ENCODE measurements at places on chromosomes 12 and 14.

- peak; percentile 40 for DNase-seq
These were observed 12.9 kb upstream of the TUBA1A start for GRCh38 chr12:49201595-49202295.

DNA sequence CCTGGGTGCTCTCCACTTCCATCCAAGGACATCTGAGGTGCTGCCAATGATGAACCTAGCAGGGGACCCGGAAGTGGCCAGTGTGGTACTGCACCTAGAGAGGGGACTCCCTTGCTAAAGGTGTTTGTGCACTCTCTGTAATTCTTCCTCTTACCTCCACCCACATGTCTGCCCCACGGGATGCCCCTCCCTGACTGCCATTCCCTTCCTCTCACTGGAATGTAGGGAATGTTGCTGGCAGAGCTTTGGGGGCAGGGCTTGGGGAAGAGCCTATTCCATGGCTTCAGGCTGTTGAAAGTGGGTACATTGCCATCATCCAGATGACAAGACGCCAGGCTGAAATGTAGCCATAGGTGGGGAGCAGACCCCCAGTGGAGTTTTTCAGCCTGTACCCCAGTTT, 153.2 kb downstream of the SMOC1 start:
- DNase-seq = no peak

- DNase-seq = no peak
These were observed 23.3 kb downstream of the SNRPF start for GRCh38 chr12:95882080-95882479.

DNA sequence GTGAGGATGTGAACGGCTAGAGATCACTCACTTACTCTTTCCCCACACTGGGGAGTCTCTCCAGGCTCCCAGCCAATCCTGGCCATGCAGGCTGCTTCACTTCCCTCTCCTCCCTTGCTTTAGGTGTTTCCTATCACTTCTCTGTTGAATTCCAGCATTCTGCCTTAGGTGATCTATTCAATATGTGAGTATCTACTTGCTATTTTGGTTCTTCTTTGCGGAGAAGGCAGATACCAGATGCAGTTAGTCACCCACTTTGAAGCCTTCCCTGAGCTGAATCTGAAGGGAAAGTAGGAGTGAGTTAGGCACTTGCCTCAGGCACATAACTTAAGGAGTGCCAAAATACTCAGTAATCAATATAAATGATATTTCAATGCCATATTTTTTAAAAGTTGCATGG, 36.0 kb upstream of the FAR2 start:
- DNase-seq = no peak

- no peak for DNase-seq
These were observed at the start of gene CD27 for GRCh38 chr12:6444704-6445688. Gene CD27 (plus strand): TSS chr12:6444955. CDS start chr12:6445096, 141 bp downstream.

- no peak for DNase-seq
These were observed 146.4 kb downstream of the EMP1 start for GRCh38 chr12:13342971-13343370.

- DNase-seq = no peak
These were observed 13.6 kb upstream of the FOXN3 start for GRCh38 chr14:89430391-89431236.

DNA sequence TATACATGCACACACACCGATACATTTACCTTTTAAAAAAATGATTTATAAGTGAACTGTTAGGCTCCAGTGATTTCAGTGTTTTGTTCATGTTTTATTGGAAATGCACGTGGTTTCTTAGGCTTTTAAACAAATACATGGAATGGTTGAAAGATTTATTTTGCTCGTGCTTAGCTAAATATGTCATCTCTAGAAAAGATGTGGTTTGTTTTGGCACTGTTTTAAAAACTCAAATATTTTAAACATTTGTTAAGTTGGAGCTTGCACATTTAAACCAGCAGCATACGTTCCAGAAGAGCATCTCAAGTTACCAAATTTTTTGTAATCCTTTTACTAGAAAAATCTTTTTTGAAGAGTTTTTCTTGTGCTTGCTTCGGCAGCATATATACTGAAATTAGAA, 44.5 kb downstream of the FOXA1 start:
- no peak for DNase-seq
